Fibroblast of mammary gland (primary cell): ENCODE measurements at places on chromosomes 3 and 15.

DNA sequence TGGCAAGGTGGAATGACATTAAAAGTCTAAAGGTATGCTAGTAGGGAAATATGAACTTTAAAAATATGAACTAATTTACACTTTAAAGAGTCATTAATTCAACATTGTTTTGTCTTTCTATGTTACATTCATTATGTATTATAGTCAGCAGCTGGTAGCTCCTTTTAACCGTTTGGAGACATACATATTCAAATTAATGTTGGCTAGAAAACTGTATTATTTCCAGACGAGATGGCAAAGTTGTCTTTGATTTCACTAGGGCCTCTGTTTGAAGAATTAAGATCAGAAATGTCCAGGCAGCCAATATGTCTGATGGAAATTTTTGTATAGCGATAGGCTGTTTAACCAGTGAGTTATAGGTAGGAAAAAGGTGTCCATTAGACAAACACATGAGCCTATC is 817.6 kb downstream of the GRM7 start:
- no peak for DNase-seq

GRCh38 chr3:115469649-115470048 is 153.7 kb upstream of the GAP43 start:
- DNase-seq, result no peak

DNA sequence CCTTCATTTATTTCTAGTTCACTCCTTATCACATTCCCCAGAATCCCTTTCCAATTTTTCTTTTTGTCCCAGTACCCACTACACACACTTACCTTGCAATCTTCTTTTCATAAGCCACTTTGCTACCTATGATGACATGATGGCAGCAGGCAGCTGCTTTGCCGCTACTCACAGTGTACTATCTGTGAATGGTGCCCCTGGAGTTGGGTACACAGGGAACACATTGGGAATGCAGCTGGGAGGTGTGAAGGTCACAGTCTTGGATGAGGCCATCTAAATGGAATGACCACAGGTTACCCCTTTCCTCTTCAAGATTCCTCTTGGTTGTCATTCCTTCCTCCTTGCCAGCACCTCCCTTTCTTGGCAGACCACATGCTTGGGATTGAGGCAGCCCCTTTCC is 20.8 kb upstream of the TNIK start:
- no peak for DNase-seq

- DNase-seq, result peak; percentile 75
Measured at GRCh38 chr15:101641129-101641764, 10.9 kb downstream of the TM2D3 start.

GRCh38 chr3:177102553-177102952 is 94.7 kb downstream of the TBL1XR1 start:
- peak; percentile 17 for DNase-seq
